ENCODE measurements at places on chromosomes 12 and 14.
A peak's percentile ranks its signal among the peaks of the same experiment; 100 is the strongest.

DNA sequence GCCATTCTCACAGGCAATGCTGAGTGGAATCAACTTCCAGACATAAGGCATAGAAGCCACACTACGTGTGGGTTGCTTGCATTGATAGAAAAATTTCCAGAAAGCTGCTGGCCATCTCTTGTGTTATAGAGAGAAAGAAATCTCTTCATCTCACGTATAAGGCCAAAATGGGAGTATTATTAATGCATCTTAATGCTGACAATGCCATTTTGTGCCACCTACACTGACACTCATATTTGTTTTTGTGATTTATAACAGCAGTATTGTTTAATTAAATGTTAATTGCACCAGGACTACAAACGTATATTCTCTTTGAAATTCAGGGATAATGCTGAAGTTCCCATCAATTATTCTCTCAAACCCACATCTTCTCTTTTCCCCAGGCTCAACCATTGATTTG, 56.1 kb upstream of the TMEM132D start:
- no peak overlapping the region for H3K27ac ChIP-seq
- no peaks in the 10 kb centered on the region for H3K27me3 ChIP-seq
- no peak overlapping the region for H3K4me3 ChIP-seq
- DNase-seq, result no peak
- H3K36me3 ChIP-seq, result no peaks in the 10 kb centered on the region

DNA sequence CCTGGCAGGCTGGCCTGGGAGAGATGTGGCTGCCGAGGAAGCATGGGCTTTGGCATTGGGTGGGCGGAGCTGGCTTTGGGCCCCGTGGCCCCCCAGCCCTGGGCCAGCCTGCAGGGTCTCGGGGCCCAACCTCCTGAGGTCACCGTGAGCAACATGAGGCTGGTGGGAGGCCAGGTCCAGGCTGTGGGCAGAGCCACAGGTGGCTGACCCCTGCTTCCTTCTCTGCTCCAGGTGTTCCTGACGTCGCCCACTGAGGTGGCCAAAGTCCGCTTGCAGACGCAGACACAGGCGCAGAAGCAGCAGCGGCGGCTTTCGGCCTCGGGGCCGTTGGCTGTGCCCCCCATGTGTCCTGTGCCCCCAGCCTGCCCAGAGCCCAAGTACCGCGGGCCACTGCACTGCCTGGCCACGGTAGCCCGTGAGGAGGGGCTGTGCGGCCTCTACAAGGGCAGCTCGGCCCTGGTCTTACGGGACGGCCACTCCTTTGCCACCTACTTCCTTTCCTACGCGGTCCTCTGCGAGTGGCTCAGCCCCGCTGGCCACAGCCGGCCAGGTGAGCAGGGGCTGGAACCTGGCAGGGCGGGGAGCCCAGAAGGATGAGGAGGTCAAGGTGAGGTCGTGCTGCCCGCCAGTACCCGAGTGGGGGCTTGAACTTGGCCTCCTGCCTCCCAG, 5.5 kb downstream of the SLC25A47 start:
- H3K4me1 ChIP-seq, result no peaks in the 10 kb centered on the region

DNA sequence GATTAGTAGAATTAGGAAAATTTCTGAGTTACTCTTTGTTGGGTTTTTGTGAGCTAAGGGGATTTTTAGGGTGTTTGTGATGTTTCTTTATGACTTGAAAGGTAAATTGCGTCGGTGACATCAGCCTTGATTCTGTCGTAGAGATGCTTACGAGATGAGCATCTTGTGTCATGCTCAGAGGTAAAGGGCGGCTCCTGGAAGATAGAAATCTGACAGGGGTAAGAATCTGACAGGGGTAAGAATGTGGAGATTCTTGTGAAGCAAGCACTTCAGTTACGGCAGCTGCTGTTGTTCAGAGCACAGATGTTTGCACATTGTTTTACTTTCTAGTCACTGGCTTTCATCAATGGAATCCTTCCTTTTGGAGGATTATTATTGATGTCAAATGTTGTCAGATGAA, 22.5 kb downstream of the EML1 start:
- H3K27ac ChIP-seq, result no peak overlapping the region
- no peaks in the 10 kb centered on the region for H3K27me3 ChIP-seq
- H3K36me3 ChIP-seq, result no peaks in the 10 kb centered on the region
- no peak overlapping the region for H3K4me3 ChIP-seq
- DNase-seq, result no peak

DNA sequence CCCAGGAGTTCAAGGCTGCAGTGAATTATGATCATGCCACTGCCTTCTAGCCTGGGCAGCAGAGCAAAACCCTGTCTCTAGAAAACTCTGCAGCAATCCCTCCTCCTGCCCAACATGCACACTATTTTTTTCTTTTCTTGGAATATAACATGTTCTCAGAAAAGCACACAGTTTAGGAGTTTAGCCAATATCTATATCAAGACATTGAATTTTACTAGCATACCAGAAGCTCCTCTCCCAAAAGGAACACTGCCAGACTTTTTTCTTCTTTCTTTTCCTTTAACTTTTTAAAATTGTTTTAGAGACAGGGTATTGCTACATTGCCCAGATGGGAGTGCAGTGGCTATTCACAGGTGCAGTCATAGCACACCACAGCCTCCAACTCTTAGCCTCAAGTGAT, 107.1 kb upstream of the AEBP2 start:
- H3K27ac ChIP-seq, result no peak overlapping the region
- no peak overlapping the region for H3K4me3 ChIP-seq
- H3K36me3 ChIP-seq, result no peaks in the 10 kb centered on the region
- H3K27me3 ChIP-seq, result no peaks in the 10 kb centered on the region
- H3K4me1 ChIP-seq, result no peaks in the 10 kb centered on the region

DNA sequence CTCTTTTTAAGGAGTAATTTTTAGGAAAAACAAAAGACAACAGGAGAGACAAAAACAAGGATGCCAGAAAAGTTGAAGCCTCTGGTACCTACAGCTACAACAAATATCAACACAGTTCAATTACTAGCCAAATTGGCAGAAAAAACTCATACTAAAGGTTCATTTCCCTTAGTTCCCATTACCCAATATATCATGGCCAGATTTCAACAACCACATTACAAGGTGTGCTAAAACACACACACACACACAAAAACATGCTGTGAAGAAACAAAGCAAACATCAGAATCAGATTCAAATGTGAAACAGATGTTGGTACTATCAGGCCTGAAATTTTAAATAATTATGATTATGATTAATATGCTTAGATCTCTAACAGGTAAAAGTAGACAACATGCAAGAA, 272.7 kb upstream of the CLEC14A start:
- DNase-seq, result no peak
- H3K36me3 ChIP-seq, result no peaks in the 10 kb centered on the region
- no peak overlapping the region for H3K27ac ChIP-seq
- no peak overlapping the region for H3K4me3 ChIP-seq
- no peaks in the 10 kb centered on the region for H3K4me1 ChIP-seq
- no peaks in the 10 kb centered on the region for H3K27me3 ChIP-seq

GRCh38 chr12:132294121-132295034, 35.0 kb downstream of the GALNT9 start:
- H3K36me3 ChIP-seq, result no peaks in the 10 kb centered on the region
- DNase-seq, result no peak
- H3K4me3 ChIP-seq, result no peak overlapping the region

- H3K4me1 ChIP-seq, result peaks cover 23% of the 10 kb centered on the region
- H3K4me3 ChIP-seq, result no peak overlapping the region
- H3K27ac ChIP-seq, result no peak overlapping the region
Observed at GRCh38 chr14:67602995-67603545, 3.0 kb upstream of the PIGH start.

- no peak overlapping the region for H3K4me3 ChIP-seq
- peaks cover 47% of the 10 kb centered on the region for H3K4me1 ChIP-seq
- H3K36me3 ChIP-seq, result no peaks in the 10 kb centered on the region
- no peak overlapping the region for H3K27ac ChIP-seq
Observed at GRCh38 chr14:65880507-65880906, 468.0 kb downstream of the FUT8 start.

- no peak for DNase-seq
- H3K4me3 ChIP-seq, result no peak overlapping the region
- no peaks in the 10 kb centered on the region for H3K27me3 ChIP-seq
Observed at GRCh38 chr12:90151491-90152015, 442.9 kb upstream of the ATP2B1 start.

DNA sequence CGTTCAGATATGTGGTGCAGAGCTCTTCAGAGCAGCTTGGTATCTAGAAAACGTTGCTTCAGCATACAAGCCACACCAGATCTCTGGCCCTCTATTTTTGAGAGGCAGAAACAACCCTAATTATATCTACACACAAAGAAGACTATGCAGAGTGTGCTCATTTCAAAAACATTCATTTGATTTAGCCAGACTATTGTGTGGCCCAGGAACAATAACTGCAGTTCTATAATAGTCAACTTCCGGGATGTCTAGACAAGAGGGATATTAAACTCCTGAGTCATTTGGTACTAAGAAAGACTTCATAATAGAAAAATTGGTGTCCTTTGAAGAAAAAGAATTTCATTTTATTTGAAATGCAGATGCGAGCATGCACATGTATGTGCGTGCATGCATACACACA, 153.8 kb downstream of the PELI2 start:
- H3K27ac ChIP-seq, result no peak overlapping the region
- DNase-seq, result no peak

DNA sequence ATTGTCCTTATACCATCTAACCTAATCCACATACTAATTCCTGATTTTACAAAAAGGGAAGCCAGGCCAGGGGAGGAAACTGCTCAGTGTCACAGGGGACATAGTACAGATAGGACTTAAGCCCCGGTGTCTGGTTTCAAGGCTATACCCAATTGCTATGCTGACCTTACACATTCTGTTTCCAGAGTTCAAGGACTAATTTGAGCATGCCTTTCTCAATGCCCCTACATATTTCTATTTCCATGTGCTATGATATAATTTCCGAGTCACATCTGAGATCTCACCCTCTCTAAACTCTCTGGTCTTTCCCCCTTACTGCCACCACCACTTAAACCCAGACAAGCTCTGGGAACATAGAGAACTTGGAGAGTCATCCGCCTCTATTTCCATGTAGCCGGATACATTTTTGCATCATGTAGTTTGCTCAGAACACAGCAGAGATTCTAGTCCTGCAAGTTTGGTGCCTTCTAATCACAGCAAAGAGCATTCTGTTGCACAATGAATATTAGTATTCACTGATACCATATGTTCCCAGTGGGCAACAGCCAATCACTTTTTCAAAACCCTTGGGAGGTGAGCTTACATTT, 34.2 kb downstream of the PPM1H start:
- no peaks in the 10 kb centered on the region for H3K4me1 ChIP-seq
- H3K36me3 ChIP-seq, result no peaks in the 10 kb centered on the region
- DNase-seq, result no peak
- no peak overlapping the region for H3K27ac ChIP-seq
- no peaks in the 10 kb centered on the region for H3K27me3 ChIP-seq
- H3K4me3 ChIP-seq, result no peak overlapping the region

- H3K36me3 ChIP-seq, result no peaks in the 10 kb centered on the region
- H3K27ac ChIP-seq, result no peak overlapping the region
- DNase-seq, result no peak
- no peaks in the 10 kb centered on the region for H3K4me1 ChIP-seq
Observed at GRCh38 chr14:44649061-44649460, 142.0 kb upstream of the FSCB start.

- no peak overlapping the region for H3K27ac ChIP-seq
- H3K27me3 ChIP-seq, result no peaks in the 10 kb centered on the region
- H3K36me3 ChIP-seq, result no peaks in the 10 kb centered on the region
- H3K4me1 ChIP-seq, result peaks cover 38% of the 10 kb centered on the region
- no peak overlapping the region for H3K4me3 ChIP-seq
- no peak for DNase-seq
Observed at GRCh38 chr12:28223858-28224257, 33.6 kb downstream of the CCDC91 start.

- H3K27ac ChIP-seq, result no peak overlapping the region
- H3K27me3 ChIP-seq, result no peaks in the 10 kb centered on the region
- H3K4me1 ChIP-seq, result no peaks in the 10 kb centered on the region
- no peaks in the 10 kb centered on the region for H3K36me3 ChIP-seq
- no peak overlapping the region for H3K4me3 ChIP-seq
- no peak for DNase-seq
Observed at GRCh38 chr12:65608319-65608916, 215.9 kb upstream of the HMGA2 start.

DNA sequence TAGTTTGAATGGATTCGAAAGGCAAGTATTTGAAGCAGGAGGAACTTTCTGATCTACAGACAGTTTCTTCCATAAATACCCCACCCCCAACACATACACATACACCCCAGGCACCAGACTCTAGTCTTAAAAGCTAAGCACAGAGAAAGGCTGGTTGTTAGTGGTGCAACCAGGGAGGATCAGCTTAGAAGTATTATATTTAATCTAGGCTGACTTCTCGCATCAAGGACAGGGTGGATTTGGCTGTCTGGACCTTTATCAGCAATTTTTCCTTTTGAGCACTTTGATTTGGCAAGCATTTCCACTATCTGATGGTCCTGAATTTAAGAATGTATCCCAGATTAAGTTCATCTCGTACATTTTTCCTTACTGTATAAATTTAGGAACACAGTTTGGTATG, 1489.8 kb upstream of the FLRT2 start:
- no peaks in the 10 kb centered on the region for H3K36me3 ChIP-seq
- no peaks in the 10 kb centered on the region for H3K4me1 ChIP-seq
- DNase-seq, result no peak
- H3K4me3 ChIP-seq, result no peak overlapping the region
- H3K27ac ChIP-seq, result no peak overlapping the region
- H3K27me3 ChIP-seq, result no peaks in the 10 kb centered on the region

- no peaks in the 10 kb centered on the region for H3K27me3 ChIP-seq
- no peak for DNase-seq
- peaks cover 75% of the 10 kb centered on the region for H3K4me1 ChIP-seq
- H3K36me3 ChIP-seq, result no peaks in the 10 kb centered on the region
- peak overlapping the region; percentile 67 for H3K27ac ChIP-seq
- H3K4me3 ChIP-seq, result no peak overlapping the region
Observed at GRCh38 chr14:89719366-89720075, 235.0 kb downstream of the EFCAB11 start.

DNA sequence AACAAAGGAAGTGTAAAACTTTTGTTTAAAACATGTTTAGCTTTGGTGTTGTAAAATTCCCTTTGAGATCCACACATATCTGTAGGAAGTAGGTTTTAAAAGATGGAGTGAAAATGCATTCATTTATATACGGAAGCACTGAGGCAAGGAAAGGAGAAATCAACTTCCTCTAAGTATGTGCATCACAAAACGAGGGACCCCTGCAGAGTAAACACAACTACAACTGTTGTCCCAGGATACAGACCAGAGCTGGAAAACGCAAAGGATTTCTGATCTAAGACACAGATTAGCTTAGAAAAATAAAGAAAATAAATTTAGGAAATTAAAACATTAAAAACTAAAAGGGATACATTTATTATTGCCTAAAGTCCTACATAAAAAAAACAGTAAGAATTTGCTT, 297.6 kb downstream of the MED13L start:
- H3K27me3 ChIP-seq, result no peaks in the 10 kb centered on the region
- no peaks in the 10 kb centered on the region for H3K4me1 ChIP-seq
- no peak overlapping the region for H3K4me3 ChIP-seq
- H3K36me3 ChIP-seq, result peaks cover 29% of the 10 kb centered on the region

DNA sequence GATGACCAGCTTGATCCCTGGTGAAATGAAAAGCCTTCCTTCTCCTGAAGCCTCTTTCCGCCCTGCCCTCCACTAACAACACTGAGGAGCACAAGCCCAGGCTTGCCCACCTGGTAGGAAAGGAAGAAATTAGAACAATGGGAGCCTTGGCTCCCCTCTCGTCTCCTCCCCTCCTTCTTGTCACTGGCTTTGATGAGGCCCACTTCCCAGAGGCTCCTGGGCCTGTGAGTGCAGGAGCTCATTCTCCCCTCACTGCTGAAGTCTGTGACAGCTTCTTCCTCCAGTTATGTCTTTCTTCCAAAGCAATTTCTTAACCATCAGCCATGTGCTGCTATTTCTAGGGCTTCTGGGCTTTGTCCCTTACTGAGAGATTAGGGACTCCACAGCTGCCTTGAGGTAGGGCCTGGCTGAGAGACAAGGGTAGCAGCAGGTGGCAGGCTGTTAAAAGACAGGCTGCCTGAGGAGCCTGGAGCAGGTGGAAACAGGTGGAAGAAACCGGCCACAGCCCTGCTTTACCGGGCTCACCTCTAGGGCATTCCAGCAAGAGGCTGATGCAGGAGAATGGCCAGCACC, 53.6 kb upstream of the SRSF5 start:
- no peaks in the 10 kb centered on the region for H3K27me3 ChIP-seq
- H3K27ac ChIP-seq, result no peak overlapping the region
